ENCODE measurements at places on chromosomes 11 and 22. TPM values are rescaled to one million over a fixed set of nuclear protein-coding genes. Genes with fewer than 3 reads are reported as not detected.
A peak's percentile ranks its signal among the peaks of the same experiment; 100 is the strongest.

Gene SLC22A25
- not detected for polyA plus RNA-seq

Gene APOBEC3F
- polyA plus RNA-seq, result 9.5 TPM

Gene BAIAP2L2
- 11.9 TPM for polyA plus RNA-seq

Gene NPTXR
- 6.1 TPM for polyA plus RNA-seq

Gene MYBPC3
- polyA plus RNA-seq, result 0.03 TPM

Gene KRTAP5-10
- polyA plus RNA-seq, result 0.15 TPM

Gene MAFF
- polyA plus RNA-seq, result 86.8 TPM

Gene TREH
- 7.2 TPM for polyA plus RNA-seq

Gene C11orf91
- polyA plus RNA-seq, result not detected

DNA sequence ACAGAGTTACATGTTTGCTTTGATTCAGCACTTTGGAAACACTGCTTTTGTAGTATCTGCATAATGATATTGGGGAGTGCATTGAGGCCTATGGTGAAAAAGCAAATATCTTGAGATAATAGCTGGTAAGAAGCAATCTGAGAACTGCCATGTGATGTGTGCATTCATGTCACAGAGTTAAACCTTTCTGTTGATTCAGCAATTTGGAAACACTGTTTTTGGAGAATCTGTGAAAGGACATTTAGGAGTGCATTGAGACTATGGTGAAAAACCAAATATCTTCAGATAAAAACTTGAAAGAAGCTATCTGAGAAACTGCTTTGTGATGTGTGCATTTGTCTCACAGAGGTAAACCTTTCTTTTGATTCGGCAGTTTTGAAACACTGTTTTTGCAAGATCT is 346.8 kb downstream of the OR4C45 start:
- DNase-seq, result no peak
- H3K4me3 ChIP-seq, result no peak overlapping the region
- H3K36me3 ChIP-seq, result no peaks in the 10 kb centered on the region
- H3K27ac ChIP-seq, result no peak overlapping the region
- H3K27me3 ChIP-seq, result no peaks in the 10 kb centered on the region

DNA sequence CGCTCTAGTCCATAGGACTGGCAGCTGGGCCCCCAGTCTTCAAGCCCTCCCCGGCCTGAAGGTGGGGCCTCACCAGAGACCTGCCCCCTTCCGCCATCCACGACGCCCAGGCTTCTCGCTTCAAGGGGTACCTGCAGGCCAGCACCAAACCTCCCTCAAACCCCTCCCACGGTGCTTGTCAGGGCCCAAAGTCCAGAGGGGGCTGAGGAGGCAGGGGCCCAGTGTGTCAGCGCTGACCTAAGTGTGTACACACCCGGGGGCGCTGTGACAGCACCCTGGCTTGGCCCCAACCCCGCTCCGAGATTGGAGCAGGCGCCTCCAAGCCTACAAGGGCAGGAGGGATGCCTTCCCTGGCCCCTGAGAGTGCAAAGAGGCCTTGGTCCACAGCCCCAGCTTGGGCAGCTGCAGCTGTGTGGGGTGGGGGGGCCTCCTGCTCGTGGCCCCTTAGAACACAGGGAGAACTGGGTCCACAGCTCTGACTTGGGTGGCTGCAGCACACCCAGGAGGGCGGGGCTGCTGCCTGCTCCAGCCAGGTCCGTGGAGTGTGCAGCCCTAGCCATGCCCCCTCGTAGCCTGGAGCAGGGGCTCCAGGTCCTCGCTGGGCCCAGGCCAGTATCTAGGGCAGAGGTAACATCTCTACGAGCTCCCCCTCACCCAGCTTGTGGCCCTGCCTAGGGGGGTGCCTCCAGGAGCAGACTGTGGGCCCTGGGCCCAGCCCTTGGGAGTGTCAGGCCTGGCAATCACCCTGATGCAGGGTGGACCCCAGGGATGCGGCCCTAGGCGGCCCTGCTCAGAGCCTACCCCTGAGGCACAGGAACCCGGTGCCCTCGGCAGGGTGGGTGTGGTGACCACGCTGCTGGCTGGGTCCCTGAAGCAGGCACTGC is 4.9 kb downstream of the SBF2 start:
- no peak overlapping the region for H3K27ac ChIP-seq
- no peaks in the 10 kb centered on the region for H3K4me1 ChIP-seq
- H3K27me3 ChIP-seq, result no peaks in the 10 kb centered on the region
- DNase-seq, result no peak
- H3K36me3 ChIP-seq, result no peaks in the 10 kb centered on the region

- no peaks in the 10 kb centered on the region for H3K4me1 ChIP-seq
- no peak overlapping the region for H3K4me3 ChIP-seq
- H3K27ac ChIP-seq, result no peak overlapping the region
- DNase-seq, result no peak
These were observed 13.2 kb downstream of the BBS1 start for GRCh38 chr11:66523611-66524010.

GRCh38 chr11:71183878-71184277 is 68.5 kb downstream of the SHANK2 start:
- no peaks in the 10 kb centered on the region for H3K36me3 ChIP-seq
- no peak overlapping the region for H3K4me3 ChIP-seq
- peak; percentile 16 for DNase-seq
- H3K27me3 ChIP-seq, result no peaks in the 10 kb centered on the region
- no peak overlapping the region for H3K27ac ChIP-seq

DNA sequence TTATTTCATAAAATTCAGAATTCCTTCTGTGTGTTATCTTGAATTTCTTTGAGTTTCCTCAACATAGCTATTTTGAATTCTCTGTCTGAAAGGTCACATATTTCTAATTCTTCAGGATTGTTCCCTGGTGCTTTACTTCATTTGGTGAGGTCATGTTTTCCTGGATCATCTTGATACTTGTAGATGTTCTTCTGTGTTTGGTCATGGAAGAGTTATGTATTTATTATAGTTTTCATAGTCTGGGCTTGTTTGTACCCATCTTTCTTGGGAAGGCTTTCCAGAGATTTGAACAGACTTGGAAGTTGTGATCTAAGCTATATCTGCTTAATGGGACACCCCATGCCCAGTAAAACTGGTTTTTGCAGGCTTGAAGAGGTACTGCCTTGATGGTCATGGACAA is 149.6 kb downstream of the METTL15 start:
- no peaks in the 10 kb centered on the region for H3K36me3 ChIP-seq
- H3K27me3 ChIP-seq, result no peaks in the 10 kb centered on the region
- no peaks in the 10 kb centered on the region for H3K4me1 ChIP-seq
- H3K27ac ChIP-seq, result no peak overlapping the region
